ENCODE measurements at places on chromosomes 6 and 20.

DNA sequence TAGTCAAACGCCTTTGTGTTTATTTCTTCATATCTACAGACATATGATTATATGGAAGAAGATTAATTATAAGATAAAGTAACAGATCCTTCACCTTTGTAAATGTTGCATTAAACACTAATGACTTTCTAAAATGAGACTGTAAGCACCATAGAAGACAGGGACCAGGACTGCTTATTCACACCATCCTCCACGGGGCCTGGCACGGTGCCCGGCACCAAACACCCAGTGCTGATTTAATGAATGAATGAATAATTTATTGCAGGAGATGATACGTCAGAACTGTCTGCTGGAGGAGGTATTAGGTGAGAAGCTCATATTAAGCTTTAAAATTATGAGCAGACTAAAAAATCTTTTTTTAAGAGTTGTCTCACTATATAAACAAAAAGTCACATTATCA lies 88.3 kb downstream of the SLX4IP start:
- peak; percentile 60 for DNase-seq

DNA sequence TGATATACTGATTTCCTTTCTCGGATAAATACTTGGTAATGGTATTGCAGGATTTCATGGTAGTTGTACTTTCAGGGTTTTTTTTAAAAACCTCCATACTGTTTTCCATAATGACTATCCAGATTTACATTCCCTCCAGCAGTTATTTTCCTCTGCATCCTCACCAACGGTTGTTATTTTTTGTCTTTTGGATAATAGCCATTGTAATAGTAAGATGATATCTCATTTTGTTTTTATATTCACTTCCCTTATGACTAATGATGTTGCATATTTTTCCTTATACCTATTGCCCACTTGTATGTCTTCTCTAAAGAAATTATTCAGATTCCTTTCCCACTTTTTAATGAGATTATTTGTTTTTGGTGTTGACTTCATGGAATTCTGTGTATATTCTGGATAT lies 231.0 kb downstream of the MEI4 start:
- DNase-seq = peak; percentile 10

DNA sequence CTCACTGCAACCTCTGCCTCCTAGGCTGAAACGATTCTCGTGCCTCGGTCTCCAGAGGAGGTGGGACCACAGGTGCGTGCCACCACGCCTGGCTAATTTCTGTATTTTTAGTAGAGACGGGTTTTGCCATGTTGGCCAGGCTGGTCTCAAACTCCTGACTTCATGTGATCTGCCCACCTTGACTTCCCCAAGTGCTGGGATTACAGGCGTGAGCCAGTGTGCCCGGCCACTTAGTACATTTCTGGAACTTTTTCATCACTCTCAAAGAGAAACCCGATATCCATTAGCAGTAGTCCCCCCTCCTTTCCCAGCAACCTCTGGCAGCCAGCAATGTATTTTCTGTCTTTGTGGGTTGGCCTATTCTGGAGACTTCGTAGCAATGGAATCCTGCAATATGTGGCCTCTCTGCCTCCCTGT lies 109.8 kb downstream of the JARID2 start:
- DNase-seq = no peak

- DNase-seq = no peak
Observed at GRCh38 chr6:24996269-24996836, 60.6 kb upstream of the RIPOR2 start.

GRCh38 chr6:134002821-134003220 lies 49.6 kb downstream of the SLC2A12 start:
- no peak for DNase-seq

DNA sequence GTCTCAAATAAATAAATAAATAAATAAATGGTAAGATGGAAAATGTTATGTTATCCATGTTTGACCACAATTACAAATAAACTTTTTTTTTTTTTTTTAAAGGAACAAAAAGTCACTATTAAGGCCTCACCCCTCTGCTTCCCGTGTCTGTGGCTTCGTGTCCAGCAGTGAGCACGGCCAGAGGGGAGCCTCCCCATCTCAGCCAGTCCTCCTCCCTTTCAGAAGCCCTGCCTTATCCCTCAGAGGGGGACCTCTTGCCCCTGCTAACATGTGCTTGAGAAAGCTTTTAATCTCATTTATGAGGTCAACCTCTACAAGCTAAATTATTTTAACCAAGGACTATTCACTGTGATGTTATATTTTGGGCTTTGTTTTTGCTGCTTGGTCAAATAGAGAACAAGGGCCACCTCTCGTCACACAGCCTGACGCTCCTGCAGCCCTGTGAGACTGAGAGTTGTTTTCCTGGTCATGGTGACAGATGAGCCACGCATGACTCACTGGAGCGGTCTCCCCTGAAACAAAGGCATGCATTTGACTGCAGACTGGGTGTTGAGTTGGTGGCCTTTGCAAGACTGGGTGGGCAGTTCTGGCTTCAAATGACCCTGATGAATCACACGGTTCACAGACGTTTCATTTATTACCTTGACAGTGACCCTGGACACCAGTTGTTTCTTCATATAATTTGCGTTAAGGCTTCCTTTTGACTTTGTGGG lies 131.8 kb downstream of the TIAM2 start:
- peak; percentile 80 for DNase-seq

- DNase-seq = no peak
Observed at GRCh38 chr20:17933711-17934110, 34.9 kb downstream of the SNX5 start.

DNA sequence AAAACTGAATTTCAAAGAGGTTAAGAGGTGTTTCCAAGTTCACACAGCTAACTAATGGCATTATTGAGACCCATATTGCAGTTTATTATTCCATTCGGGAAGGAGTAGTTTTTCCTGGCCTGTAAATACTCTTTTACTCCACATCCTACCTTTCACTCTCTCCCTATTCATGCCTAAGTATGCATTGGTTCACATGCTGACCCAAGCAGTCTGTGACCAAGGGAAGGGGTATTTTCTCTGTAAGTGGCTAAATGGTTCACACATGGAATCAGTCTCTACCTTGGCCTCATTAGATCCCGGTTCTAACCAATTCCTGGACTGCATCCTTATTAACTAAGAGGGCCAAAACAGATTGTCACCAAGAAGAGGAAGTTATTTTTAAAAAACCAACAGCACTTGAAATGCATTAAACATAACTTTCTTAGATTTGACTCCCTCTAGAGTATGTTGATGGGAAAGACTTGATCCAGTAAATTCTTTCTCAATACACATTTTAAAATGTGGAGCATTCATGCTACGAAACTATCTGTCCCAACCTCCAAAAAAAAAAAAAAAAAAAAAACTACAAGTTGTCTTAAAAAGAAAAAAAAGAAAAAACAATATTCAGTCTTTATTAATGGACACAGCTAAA lies 17.8 kb upstream of the RSPO3 start:
- DNase-seq = no peak

DNA sequence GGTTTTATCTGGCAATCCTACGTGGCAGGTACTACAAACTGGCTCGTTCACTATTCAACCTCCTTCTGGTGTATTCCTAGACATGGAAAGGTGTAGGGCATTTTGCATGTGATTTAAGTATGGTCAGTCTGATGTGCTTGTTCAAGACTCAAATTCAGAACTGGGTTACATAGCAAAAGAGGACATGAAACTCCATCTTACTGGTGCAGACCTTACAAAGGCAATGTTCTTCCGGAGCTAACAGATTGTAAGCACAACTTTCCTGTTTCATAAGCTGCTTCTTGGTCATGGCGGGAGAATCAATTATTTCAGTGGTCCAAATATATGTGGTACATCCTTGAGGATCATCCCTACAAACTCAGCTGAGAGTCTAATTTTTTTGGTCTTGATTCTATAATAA lies 703.4 kb downstream of the EPM2A start:
- no peak for DNase-seq

DNA sequence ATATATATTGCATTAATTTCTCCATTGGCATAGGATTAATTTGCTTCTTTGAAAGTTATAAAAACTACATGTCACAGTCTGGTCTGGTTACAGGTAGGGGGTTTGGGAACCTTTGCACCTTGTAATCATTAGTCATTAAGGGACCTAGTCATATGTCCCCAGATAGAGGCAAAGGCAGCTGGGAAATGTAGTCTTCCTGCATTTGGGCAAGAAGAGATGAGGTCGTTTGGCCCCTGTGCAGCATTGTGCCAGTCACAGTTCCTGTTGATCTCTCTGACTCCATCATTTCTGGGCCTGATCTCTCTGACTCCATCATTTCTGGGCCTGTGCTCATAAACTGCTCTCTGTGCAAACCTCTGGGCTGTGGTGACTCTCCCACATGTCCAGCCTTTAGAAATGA lies 73.2 kb downstream of the BCKDHB start:
- DNase-seq = no peak

DNA sequence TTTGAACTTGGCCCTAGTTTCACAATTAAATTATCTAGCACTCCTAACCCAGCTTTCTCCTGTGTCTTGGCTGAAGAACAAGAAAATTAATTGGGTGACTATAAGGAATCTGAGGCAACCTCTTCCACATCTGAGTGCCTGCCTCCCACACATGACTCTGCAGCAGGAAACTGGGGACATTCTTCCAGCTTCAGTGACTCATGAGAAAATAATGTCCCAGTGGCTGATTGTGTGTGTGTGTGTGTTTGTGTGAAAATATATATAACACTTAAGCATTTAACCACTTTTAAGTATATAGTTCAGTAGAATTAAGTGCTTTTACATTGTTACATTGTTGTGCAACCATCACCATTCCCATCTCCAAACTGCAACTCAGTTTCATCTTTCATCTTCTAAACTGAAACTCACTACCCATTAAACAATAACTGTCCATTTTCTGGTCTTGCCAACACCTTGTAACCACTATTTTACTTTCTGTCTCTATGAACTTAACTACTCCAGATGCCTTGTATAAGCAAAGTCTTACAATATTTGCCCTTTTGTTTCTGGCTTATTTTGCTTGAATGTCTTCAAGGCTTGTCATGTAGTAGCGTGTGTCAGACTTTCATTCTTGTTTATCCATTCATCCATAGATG lies 8.7 kb downstream of the TRIM38 start:
- peak; percentile 89 for DNase-seq

DNA sequence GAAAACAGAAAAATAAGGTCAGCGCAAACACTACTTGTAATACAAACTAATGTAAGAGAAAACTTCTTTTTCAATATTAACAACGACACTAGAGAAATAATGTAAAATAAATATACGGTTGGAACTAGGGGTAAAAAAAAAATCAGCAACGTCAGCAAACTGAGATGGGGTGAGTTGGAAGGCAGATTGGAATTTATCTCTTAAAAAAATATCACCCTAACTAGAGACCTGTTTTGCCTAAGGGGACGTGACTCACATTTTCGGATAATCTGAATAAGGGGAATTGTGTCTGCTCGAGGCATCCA lies 705 bp upstream of the UTRN start:
- no peak for DNase-seq

DNA sequence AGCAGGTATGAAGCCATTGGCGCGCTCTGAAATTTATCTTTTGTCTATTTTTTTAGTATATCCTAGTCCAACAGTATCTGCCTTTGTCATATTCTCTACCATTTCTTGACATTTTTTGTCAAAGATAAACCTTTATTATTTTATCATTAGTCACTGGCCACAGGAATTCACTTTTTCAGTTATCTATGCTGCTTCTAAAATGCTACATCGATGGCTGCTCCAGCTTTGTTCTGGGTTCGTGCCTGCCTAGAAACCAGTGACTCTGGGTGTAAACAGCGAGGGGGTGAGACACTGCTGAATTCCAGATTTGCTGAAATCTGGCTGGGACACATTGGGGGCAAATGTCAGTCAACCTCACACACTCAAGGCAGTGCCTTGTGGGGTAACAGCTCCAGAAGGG lies 193.4 kb downstream of the CDC5L start:
- no peak for DNase-seq

DNA sequence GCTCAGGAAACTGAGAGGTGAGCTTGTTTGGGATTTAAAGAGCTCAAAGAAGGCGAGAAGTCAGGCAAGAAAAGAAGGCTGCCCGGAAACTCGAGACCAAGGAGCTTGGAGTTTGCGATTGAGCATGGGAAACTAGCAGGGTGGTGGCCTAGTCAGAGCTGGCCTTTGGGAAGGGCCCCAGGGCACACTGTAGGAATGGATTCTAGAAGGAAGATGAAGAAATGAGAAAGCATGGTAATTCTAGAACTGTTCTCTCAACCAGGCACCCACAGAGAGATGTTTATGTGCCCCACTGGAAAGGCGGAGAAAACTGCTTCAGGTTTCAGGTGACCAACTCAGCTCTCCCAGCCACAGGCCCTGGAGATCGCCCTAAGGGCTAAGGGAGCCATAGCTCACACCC lies 126.2 kb downstream of the FOXO3 start:
- DNase-seq = no peak

DNA sequence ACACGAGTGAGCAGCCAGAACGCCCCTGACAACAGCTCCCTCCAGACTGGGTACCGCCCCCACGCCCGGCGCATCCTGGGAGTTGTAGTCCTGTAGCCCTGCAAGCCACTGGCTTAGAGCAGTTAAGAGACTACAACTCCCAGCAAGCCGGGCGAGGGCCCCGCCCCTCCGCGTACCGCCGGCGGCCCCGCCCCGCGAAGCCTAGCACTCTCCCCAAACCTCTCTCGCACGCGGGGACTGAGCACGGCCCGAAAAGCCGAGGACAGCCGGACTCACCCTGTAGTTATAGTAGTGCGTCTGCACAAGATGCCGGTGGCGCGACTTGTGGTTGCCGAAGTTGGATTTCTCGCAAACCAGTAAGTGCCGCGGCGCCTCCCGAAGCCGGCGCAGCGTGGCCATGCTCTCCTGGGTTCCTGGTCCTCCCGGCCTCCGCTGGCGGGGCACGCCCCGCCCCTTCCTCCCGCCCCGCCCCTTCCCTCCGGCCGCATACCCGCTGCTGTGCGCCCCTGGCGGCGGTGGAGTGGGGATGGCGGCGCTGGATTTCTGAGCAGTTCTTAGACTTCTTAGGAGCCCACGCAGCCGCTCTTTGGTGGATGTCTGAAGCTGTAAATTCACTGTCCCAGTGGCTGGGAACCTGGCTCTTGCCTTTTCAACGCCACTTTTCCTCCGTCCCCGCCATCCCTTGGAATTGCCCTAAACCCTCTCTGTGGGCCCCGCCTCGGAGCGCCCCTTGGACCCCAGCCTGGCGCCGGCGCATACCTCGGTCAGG lies at the start of gene RPP40:
Gene RPP40 (minus strand): TSS at position 434 of the 769 bp plus-strand sequence. CDS start 35 bp downstream, at position 399.
- peak; percentile 90 for DNase-seq

DNA sequence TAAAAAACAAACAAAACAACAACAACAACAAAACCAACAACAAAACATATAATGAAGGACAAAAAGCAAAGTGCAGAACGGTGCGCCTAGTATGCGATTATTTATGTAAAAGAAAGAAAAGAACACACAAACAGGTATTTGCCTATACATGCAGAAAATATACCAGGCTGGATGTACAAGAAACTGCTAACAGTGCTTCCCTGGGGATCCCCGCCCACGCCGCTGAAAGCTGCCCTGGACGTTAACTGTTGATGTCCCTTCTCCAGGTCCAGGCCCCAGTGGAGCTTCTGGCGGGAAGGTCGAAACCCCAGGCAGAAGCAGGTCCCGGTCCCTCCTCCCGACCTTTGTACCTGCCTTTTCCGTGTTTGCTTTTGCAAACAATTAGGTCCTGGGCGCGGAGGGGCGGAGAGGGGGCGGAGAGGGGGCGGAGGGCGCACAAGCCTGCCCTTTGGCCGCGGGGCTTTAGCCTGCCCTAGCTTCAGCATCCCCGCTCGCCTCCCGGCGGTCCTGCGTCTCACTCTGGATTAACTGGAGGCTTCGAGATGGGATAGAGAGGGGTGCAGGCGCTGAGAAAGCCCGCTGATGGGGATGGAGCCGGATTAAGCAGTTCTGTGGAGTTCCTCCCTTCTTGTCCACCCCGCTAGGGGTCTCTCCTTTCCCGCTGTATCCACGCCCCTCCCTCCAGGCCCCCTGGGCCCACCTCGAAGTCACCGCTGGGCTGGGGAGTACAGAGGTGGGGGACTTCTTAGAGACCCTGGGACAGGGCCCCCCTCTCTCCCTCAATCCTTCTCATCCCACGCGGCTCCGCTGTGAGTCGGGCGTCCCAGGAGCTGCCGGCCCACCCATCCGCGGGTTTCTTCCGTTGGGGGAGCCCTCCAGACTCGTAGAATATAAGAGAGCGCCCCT lies 8.2 kb upstream of the AHCY start:
- no peak for DNase-seq

All from dermis microvascular lymphatic vessel endothelial cell (primary cell).